ENCODE measurements at places on chromosomes 5 and 9.
A peak's percentile ranks its signal among the peaks of the same experiment; 100 is the strongest.

DNA sequence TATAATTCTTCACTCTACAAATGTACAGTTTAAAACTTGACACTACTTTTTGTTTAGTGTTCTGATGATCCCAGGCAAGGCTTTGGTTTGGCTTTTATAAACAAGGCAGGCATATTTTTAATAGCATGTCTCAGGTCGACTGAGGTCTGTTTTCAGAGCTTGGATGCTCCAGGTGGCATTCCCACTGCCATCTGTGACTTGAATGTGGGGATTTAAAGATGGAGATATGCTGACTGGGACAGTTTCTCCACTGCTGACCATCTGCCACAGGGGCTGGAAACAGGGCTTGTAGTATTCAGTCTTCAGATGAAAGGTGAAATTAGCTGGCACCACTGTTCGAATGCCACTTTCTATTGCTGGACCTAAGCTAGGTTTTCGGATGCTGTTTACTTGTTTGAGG lies 1266.2 kb upstream of the CDH18 start:
- no peak for DNase-seq

DNA sequence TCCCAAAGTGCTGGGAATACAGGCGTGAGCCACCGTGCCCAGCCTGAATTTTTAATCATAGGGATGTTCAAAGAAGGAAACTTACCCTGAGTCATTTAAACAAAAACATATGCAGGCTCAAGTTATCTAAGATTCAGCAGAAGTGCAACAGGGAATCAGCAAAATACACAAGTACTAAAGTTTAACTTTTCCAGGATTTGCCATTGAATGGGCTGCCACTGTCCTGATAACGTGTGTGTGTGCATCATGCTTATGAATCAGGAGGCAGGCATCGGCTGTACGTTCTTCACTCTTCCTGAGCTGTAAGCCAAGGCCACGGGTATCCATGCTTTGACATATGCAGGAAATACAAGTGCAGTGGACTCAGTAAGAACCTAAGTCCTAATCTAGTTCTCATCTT lies 48.8 kb upstream of the FST start:
- no peak for DNase-seq

- no peak for DNase-seq
These were observed 38.3 kb downstream of the RXRA start for GRCh38 chr9:134364391-134365114.

DNA sequence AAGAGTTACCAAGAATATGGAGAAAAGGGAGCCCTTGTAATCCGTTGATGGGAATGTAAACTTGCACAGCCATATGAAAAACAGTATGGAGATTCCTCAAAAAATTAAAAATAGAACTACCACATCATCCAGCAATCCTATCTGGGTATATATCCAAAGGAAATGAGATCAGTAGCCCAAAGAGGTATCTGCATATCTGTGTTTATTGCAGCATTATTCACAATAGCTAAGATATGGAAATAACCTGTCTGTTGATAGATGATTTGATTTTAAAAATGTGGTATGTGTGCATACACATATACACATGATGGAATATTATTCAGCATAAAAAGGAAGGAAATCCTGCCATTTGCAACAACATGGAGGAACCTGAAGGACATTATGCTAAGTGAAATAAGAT lies 48.3 kb upstream of the EBF1 start:
- DNase-seq, result no peak

DNA sequence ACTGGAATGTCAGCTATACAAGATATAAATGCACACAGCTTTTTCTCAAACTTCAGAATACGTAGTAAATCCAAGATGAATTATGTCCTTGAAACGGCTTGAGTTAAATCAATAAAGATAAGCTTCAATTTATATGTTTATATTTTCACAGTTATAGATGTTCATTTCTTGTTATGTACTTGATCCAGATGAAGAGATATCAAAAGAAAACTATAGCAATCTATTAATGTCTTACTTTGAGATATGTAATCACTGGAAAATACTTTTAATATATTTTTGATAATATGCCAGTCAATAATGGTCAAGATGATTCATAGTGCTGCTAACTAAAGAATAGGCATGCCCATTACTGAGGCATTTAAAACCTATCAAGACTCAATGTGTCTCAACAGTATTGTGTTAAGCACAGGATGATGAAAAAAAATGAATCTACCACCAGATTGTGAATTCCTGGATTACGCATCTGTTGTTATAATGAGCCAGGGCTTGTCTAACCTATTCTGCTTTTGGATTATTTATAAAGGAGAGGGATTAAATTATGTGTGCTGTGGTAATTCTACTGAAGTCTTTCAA lies 372.6 kb upstream of the PRR16 start:
- no peak for DNase-seq

GRCh38 chr5:139177809-139178588 lies 20.2 kb downstream of the SIL1 start:
- no peak for DNase-seq

DNA sequence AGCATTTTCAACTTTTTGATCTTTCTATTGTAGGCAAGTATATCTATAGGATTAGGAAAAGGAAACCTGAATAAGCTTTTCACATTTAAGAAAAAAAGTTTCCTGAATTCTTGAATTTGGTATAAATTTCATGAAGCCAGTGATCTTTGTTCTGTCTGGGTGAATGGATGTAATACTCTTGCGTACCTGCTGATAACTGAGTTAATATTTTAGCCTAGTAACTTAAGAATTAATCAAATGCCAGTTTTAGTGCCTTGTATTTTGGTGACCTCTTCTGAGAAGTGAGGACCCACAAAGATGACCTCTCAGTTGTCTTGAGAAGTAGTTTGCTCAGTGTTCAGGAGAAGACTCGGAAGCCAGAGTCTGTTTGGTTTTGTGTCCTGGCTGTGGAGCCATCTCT lies 77.9 kb downstream of the UHRF2 start:
- DNase-seq, result no peak

DNA sequence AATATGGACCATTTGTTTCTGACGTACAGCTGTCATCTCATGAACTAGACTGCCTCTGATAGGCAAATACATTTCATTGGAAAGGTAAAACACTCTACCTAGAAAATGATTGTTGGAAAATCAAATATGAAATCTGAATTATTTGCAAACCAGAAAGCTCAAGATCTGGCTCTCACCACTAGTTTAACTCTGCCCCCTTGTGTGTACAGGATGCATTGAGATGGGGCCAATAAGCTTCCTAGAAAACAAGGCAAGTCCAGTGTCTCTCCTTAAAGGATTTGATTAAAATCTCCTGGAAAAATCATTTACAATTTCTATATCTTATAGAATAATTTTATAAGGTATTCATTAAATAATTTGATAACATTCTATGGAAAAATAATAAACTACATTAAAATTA lies 311.9 kb upstream of the ANKH start:
- no peak for DNase-seq

DNA sequence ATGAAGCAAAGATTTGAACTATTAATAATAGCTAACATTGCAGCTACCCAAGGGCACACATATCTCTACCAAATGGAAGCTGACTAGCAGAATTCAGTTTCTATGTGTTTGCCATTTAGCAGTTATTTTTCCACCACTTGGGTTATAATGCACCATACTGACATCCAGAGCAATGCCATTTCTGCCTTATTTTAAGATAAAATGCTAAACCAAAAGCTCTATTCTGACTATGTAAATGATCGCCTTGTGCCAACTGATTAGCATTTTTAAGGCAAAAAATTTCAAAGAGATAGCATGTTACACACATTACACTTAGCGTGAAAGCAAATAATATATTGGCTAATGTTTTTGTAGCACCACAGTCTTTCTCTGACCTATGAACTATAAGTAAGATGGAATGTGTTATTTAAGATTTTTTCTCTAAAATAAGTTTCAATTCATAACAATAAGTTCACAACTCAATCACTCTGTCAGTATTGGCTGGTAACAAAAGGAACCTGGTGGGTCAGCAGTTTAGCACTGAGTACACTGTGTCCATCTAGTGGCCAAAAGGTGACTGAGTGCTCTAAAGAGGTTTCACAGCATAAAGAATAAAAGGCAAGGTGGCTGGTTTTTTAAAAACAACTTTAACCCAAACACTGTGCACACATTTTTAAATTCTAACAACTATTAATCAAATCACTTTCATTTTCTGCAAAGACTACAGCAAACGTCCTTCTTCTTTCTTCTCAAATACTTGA lies 443.5 kb downstream of the PDE4D start:
- DNase-seq, result no peak

- no peak for DNase-seq
These were observed 87.5 kb upstream of the RANBP3L start for GRCh38 chr5:36389245-36389644.

- DNase-seq, result no peak
These were observed 34.8 kb downstream of the PLEKHG4B start for GRCh38 chr5:126806-127205.

DNA sequence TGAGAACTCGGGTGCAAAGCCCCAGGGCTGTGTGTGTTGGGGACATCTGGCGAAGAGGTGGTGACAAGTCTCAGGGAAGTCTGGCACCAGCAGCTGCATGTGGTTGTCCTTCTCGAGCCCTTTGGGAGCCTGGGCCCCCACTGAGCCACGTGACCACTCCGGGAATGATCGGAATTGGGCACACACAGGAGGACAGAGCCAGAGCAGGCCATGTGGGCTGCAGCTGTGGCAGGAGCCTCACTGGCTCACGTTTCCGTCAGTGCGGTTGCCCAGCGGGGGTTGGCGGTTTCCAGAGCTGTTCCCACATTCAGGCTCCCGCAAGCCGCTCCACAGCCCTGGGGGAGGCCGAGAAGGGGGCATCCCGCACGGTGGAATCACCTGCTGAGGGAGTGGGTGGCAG lies 6.8 kb upstream of the CEL start:
- DNase-seq, result no peak

GRCh38 chr5:172766287-172767108 lies 4.5 kb downstream of the DUSP1 start:
- peak; percentile 82 for DNase-seq

DNA sequence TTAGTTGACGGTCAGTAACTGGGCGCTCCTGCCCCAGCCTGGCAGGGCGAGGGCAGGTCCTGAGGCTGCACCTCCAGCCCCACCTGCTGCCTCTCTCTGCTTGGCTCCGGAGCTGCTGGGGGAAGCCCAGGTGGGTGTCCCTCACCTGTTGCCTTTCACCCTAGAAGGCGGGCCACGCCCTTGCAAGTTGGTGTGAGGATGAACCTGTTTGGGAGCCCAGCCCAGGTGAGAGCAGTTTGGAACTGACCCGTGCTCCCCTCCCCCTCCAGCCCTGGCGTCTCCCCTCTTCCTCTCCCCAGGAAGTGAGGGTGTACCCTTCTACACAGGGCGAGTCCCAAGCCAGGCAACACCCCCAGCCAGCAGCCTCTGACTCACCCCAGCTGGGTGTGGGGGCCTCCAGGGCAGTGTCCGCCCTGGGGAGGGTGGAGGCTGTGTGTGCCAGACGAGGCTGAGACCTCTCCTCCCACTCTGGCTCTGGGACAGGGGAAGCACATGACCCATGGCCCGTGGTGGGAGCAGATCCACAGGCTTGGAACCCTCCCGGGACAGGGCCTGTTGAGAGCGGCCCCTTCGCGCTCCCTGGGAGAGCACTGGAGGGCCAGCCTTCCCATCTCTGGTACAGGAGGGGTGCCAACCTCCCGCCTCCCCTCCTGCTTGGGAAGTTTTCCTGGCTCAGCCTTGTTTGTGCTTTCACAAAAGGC lies 10.4 kb downstream of the LRRC8A start:
- no peak for DNase-seq

- DNase-seq, result no peak
These were observed 140.0 kb upstream of the OTULINL start for GRCh38 chr5:14441641-14442040.

DNA sequence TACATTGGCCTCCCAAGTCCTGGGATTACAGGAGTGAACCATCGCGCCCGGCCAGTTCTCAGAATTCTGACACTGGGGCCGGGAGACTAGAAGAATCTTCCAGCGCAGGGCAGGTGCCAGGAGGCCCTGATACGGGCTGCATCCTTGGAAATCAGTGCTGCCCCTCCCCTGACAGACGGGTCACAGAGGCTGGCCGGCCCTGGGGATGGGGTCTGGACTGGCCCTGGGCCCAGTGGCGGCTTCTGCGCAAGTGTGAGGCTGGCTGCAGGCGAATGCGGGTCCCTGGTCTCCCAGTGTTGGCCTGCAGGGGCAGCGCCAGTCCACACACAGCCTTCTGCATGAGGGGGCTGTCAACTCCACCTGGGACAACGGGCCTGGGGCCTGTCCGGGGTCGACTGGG lies 831 bp upstream of the TBC1D9B start:
- peak; percentile 79 for DNase-seq

DNA sequence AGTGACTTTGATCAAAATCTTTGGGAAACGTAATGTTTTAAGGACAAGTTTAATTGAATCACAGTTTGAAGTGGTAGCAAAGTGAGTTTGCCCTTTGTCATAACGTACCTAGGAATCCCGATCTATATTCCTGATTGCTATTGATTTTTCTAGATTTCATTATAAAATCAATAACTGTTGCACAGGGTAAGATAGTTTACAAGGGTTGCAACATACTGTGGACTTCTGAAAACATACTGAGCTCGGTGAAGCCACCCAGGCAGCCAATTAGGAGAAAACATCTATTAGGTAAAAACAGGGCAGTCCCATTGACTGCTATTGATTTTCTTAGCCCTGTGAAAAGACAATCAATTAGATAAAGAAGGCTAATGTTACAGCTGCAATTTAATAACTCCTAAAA lies 659.9 kb downstream of the ISL1 start:
- DNase-seq, result no peak

GRCh38 chr5:107504424-107504823 lies 166.3 kb downstream of the EFNA5 start:
- no peak for DNase-seq

DNA sequence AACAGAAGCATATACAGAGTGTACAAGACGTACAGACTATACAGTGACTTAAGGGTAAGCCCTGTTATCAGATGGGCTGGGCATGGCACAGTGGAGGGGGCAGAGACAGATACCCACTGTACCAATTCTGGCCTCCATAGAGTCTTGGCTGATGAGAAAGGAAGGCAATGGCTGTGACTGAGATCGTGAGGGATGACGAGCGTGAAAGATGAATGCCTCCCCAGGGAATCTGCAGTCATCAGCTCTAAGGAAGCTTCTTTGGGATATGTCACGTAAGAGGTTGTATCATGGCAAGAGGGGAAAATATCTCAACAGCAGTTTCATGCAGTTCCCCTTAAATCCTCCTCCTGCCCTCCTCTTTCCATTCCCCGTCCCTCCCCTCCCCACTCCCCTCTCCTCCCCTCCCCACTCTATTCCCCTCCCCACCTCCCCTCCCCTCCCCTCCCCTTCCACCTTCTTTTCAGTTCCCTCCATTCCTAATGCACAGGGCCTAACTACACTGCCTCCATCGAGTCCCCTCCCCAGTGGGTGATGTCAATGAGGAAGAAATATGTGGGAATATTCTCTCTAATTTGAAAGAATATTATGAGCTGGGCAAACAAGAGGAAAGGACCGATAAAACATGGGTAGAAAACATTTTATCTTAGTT lies 226.4 kb upstream of the DAP start:
- no peak for DNase-seq

All from kidney (tissue), 22 donors.